Hematopoietic multipotent progenitor cell treated with erythropoietin and hydrocortisone succinate and interleukin-3 and kit ligand, for 15 days (in vitro differentiated cells): ENCODE measurements at places on chromosomes 1 and 21.
A peak's percentile ranks its signal among the peaks of the same experiment; 100 is the strongest.

- no peak for DNase-seq
Measured at GRCh38 chr1:7352974-7353373, 418.1 kb upstream of the VAMP3 start.

- no peak for DNase-seq
Measured at GRCh38 chr1:212341090-212341489, 55.9 kb downstream of the PPP2R5A start.

DNA sequence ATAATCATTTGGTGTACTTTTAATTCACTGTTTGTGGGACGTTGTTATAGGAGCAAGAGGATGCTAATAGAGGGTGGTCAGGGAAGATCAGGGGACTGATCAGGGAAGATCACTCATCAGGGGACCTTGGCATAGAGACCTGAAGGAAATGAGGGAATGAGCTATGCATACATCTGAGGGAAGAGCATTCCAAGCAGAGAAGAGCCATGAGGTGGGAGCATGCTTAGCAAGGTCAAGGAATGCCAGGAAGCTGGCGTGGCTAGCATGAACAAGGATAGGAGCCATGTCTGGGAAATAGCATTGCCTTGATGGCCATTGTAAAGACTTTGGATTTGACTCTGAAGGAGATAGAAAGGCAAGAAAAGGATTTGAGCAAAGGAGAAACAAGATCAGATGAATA is 14.1 kb downstream of the IRF2BP2 start:
- DNase-seq, result no peak

- DNase-seq, result no peak
Measured at GRCh38 chr1:67200755-67201154, 34.5 kb downstream of the IL23R start.

- no peak for DNase-seq
Measured at GRCh38 chr21:45551316-45551715, 9.1 kb upstream of the SLC19A1 start.

GRCh38 chr1:231779081-231779480 is 152.5 kb downstream of the DISC1 start:
- DNase-seq, result no peak

DNA sequence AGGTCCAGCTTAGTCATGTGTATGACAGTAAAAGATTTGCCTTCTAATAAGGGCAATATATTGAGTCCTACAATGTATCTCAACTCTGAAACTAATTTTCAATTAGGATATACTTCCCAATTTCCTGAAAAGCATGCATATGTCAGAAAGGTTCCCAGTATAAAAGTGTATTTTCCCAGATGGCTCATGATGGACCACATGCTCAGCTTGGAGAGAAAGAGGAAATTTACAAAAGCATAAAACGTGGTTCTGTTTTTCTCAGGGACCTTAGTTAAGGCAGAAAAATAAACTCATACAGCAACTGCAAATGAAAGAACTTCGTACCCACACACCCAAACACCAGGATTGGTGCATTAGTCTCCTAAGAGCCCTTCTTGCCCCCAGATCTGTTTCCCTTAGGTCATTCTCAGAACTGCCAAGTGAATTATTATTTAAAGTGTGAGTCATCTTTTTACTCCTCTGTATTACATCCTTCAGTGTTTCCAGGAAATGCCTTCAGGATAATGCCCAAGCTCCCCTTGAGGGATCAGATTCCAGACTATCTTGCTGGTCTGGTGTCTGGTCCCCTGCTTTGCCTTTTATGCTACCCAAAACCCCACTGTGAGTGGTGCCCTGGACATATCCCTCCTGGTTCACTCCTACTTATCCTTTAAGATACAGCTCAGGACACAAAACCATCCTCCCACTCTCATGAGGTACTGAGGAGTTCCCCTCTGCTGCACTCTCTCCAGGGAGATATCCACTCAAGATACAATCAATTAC is 57.4 kb downstream of the SSX2IP start:
- DNase-seq, result no peak

GRCh38 chr1:210257698-210258529 is 25.3 kb downstream of the SERTAD4 start:
- DNase-seq, result no peak

DNA sequence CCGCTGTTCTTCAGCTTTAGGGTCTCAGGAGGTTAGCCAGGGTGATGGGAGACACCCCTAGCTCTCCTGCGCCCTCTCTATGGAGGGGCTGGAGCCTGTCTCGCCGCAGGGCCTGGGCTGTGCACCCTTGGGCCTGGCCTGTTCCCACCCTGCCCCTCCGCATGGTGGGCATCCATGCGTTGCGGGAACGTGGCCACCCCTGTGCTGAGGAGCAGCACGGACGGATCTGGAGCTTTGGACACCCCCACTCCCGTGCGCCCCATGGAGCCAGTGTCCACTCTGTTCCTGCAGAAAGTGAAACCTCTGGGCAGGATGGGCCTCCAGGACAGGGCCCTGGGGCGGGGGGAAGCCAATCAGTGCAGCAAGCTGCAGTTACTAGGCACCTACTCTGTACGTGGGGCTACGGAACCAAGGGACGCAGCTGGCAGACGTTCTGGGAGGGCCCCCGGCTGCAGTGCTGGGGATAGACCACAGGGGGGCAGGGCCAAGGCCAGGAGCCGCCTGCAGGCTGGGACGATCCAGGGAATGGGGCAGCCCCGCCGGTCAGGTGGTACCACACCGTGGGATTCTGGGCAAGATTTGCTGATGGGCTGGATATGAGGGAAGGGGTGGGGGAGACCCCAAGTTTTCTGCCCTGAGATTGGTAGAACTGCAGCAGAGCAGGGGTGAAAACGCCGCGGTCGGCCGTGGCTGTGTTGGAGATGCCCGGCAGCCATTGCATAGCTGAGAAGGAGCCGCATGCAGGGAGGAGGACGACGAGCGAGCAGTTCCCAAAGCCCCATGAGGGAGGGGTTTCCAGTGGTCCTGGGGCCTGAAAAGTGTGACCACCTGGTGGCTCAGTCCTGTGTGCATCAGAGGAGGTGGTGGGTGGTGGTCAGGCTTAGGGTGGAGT is 43.3 kb downstream of the TP73 start:
- DNase-seq, result peak; percentile 8

DNA sequence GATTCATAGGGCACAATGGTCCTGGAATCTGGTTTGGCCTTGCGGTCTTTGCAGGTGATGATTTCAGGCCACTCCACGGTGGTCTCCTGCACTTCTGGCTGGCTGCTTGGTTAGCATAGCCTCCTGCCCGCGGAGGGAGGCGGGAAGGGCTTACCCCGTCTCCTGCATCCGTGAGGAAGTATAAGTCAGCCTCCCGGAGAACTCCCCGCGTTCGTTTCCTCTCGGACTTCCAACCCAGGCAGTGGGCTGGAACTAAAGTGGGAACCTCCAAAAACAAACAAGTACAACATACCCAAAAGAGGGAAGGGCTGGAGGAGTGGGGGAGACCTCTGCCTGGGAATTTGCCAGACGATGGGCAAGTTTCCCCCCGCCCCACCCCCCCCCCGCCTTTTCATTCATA is 939 bp upstream of the CCN1 start:
- no peak for DNase-seq

DNA sequence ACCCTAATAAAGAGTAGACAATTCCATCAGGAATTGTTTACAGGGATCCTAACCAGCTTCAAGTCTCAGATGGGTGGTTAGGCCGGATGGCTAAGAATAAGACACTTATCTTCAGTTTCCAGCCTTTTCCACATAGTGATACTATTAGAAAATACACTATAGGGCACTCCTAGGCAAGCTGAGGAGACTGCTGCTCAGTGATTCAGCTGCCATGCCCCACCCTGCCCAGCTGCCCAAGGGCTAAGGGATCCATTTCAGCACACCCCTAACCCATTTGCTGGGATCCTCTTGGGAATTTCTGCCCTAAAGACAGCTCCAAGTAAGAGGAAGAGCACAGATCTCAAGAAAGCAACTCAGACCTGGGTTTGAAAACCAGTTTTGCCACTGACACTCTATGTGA is 31.9 kb downstream of the PLPP3 start:
- DNase-seq, result no peak

DNA sequence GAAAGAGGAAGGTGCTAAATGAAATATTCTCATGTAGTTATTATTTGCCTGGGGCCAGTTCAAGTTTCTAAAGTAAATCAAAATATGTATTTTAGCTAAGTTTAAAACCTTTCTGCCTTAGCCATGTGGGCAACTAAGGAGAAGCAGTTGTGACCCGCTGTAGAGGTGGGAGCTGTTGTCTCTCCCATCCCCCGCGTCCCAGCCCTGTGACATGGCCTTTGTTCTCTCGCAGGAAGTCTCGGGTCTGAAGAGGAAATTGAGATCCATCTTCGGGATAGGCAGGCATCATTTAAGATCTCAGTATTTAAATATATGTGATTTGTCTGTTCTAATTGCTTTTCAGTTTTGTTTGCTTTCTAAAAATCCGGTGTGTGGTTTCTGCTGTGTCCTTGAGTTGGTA is 121.5 kb downstream of the CAMTA1 start:
- no peak for DNase-seq

GRCh38 chr21:38459490-38459889 is 38.8 kb downstream of the ERG start:
- no peak for DNase-seq

DNA sequence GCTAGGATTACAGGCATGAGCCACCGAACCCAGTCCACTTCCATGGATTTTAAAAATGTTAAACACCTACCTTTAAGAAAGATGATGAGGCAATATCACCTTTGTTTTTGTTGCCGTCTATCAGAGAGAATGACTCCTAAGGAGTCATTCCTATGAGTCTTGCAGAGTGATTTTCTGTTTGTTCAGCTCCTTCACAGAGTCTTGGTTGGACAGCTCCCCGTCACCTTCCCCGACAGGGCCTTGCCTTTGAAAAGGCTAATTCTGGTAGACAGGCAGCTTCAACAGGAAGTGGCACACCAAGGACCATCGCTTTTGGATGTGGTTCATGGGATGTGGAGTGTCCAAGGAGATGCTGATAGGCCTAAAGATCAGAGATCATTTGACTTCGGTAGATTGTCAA is 17.5 kb downstream of the ZBTB18 start:
- no peak for DNase-seq

DNA sequence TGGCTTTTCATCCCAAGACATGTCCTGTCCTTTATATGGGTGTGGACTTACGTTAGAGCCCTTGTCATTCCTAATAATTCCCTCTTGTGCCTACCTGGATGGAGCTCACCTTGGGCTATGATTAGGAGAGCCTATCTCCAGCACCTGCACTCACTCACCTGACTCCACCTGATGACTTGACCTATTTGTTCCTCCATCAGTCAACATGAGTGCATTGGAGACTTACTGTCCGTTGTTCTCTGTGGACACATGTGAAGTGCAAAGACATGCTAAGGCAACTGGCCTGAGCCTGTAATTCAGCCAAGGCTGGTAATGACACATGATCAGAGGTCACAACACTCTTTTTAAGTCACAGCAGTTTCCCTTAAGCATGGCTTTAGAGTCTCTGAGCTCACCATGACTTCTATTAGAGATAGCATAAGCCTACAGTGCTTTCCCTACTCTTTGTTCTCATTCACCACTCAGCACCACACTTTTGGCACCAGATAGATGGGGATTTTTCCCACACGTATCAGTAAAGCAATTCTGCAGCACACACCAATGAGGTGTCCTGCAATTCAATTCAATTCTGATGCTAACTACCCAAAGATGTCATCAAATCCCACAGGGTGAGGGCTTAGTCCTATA is 9.4 kb downstream of the KCNE1 start:
- no peak for DNase-seq

DNA sequence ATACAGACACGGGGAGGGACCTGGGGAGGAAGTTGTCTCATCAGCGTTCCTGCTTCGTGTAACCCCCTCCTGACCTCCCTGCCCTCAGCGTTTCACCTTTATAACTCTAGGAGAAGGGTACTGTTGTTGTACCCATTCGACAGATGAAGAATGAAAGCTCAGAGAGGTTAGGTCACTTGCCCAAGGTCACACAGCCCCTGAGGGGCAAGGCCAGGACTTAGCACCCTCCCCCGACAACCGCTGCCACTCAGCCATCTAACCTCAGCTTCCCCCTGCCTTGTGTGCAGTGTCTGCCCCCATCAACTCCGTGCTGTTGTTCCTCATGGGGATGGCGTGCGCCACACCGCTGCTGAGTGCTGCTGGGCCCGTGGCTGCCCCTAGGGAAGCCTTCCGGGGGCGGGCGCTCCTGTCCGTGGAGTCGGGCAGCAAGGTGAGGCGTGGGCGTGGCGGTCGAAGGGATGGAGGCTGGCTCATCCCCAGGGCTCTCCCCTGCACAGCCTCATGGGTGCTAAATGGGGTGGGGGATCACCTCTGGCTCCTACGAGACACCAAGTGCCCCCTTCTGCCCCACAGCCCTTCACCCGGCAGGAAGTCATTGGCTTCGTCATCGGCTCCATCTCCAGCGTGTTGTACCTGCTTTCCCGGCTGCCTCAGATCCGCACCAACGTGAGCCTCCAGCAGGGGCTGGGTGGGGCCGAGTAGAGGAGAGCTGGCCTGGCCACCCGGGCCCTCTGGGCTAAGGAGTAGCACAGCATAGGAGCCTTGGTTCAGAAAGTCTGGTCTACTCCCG is 14.0 kb downstream of the SLC66A1 start:
- DNase-seq, result no peak

DNA sequence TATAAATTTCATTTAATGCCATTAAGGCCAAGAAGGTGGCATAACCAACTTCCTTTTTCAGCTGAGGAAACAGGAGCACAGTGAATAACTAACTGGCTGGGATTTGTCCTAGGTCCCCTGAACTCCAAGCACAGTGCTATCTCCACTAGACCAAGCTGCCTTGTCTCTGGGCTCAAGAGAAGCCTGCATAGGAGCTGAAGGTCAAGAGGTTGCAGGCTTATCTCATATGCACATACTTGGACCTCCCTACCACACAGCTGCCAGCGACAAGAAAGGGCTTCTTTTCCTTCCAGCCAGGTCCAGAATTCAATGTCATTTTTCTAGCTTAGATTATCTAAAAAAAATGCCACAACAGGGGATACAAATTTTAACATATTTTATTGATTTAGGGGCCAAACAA is 27.1 kb downstream of the AK2 start:
- peak; percentile 69 for DNase-seq

GRCh38 chr1:242016479-242016878 is 17.6 kb upstream of the MAP1LC3C start:
- no peak for DNase-seq

GRCh38 chr1:214270097-214270650 is 10.8 kb upstream of the SMYD2 start:
- DNase-seq, result no peak

GRCh38 chr1:66752000-66752592 is at the start of gene DYNLT5:
TSS of gene DYNLT5 (plus strand) at chr1:66752459. CDS start at chr1:66754659, 2,200 bp downstream.
- no peak for DNase-seq

GRCh38 chr1:11697893-11698210 is 6.3 kb downstream of the DRAXIN start:
- no peak for DNase-seq

DNA sequence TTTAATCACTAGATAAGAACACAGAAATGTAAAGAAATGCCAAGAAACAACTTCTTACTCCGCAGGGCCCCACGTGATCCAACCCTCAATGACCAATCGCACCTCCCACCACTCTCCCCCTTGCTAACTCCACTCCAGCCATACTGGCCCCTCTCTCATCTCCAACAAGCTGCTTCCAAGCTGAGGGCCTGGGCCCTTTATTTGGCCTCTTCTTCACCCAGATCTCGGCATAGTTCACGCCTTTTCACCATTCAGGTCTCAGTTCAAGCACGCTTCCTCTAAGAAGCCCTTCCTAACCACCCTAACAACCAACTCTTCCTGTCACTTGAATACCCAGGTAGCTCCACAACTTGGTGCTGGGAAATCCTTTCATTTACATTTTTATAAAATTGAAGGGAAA is 110.7 kb downstream of the TGFBR3 start:
- DNase-seq, result no peak

GRCh38 chr1:147840909-147841308 is 61.7 kb upstream of the GJA8 start:
- DNase-seq, result no peak

GRCh38 chr1:85182700-85183099 is 18.1 kb downstream of the SYDE2 start:
- no peak for DNase-seq

- no peak for DNase-seq
Measured at GRCh38 chr1:206890125-206891060, 6.8 kb upstream of the IL24 start.
